Fibroblast of the aortic adventitia (primary cell): ENCODE measurements at places on chromosomes 2 and 18. TPM values are rescaled to one million over a fixed set of nuclear protein-coding genes. Genes with fewer than 3 reads are reported as not detected.
A peak's percentile ranks its signal among the peaks of the same experiment; 100 is the strongest.

DNA sequence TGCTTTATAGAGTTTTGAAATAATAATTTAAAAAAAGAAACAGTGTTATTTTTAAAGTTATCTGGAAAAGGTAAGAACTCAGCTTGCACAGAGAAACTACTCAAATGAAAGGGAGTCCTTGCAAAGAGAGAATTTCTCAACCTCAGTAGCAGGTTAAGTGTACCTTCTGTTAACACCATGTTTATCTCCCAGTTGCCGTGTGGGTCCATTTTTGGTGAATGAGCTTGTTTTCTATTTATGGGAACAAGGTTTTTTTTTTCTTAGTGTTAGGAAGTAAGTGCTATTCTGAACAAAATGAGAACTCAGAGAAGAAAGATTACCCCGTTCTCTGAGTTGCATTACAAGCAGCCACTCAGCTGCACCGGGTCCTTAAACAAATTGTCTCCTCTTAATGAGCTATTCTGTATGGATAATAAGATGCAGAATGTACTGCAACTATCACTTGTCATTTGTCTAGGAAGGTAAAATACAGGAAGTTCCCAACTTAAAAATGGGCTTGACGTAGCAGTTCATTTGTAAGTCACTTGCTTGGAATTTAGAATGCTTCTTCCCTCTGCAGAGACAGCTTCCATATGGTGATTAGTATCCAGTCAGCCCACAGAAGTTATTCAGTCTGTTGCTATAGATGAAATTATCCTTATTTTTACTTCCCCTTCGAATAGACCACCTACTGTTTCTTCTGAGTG is 74.9 kb downstream of the LTBP1 start:
- DNase-seq, result peak; percentile 62

CNGA3 gene
- total RNA-seq, result 0.18 TPM in 1 of 2 replicates, not detected in the other

GRCh38 chr2:235398321-235398720 is 95.5 kb upstream of the AGAP1 start:
- DNase-seq, result no peak

DNA sequence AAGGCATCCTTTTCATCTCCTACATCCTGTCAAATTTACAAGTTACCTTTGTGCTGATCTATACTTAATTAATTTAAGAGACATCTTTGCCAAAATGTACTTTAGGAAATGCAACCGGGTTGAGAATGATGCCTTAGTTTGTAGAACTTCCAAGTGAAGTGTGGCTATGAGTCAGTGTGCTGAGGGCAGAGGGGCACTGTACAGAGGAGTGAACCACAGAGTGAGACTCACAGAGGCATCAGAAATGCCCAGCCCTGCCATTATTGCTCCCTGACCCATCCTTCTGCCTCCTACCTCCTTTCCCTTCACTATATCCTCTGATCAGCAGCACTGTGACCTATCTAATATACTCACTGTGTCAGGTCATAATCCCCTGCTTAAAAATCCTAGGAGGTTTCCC is 320.1 kb downstream of the LRRTM1 start:
- no peak for DNase-seq

GRCh38 chr2:11830708-11831301 is 84.4 kb downstream of the LPIN1 start:
- no peak for DNase-seq

SERPINB10 gene
- total RNA-seq, result not detected in 2 replicates

DSC2 gene
- 0.82 TPM in 1 of 2 replicates, not detected in the other for total RNA-seq
